ENCODE measurements at places on chromosomes 5 and 9.

DNA sequence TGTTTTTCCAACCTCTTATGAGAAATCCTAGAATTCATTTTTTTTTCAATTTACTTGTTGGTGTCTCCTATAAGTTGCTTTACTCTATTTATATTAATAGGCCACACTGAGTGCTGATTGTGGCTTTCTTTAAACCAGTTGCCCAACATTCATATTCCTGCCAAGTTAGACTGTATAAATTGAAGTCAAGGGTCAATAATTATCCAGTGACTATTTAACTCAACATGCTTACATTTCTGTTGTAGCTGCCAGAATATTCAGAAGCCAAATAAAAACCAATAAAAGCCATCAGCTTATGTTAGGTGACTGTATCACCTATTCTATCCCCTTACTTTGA, 169.0 kb downstream of the PTPRD start:
- DNase-seq, result no peak

- DNase-seq, result no peak
These were observed 219.2 kb downstream of the AGTPBP1 start for GRCh38 chr9:85522459-85523092.

GRCh38 chr5:116176121-116176520, 91.3 kb downstream of the COMMD10 start:
- DNase-seq, result no peak

GRCh38 chr9:125759764-125760129, 12.6 kb downstream of the PBX3 start:
- no peak for DNase-seq

DNA sequence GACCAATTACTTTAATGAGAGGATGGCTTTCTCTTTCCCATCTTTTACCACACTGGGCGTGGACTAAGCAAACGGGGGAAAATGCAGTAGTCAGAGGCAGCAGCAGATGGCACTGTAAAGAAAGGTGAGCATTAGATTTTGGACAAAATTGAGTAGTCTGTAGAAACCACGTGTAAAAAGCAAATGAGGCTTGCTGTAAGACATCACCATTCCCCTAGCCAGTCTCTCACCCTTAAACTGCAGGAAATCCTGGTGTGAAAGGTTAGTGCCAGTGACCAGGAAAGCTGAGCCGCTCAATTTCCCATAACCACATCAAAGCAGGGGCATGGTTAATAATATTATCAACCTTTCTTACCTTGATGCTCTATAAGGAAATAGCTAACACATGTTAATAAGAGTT, 31.8 kb downstream of the SPATA31C2 start:
- DNase-seq, result no peak

DNA sequence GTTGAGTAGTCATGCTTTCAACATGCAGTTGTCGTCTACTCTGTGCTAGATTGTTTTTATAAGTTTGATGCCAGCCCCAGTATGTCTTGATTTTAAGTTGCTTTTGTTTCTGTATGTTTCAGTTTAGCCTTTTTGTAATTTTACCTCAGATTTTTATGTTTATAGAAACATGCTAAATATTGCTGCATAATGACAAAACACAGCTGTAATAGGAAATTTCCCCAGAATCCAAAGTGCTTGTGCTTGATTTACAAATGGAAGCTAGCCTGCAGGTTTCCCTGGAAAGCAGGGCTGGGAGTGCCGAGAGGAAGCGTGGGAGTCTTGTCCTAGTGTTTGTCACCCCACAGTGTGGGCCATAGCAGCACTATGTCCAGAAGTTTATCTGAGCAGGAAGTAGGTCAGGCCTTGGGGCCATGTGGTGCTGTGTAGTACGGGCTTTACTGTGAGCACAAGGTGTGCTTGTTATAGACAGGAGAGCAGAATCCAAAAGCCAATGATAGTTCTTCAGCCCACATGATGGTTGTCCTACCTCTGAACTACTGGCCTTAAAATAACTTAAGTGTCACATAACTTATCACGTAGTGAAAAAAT, 100.0 kb upstream of the NREP start:
- DNase-seq, result no peak

DNA sequence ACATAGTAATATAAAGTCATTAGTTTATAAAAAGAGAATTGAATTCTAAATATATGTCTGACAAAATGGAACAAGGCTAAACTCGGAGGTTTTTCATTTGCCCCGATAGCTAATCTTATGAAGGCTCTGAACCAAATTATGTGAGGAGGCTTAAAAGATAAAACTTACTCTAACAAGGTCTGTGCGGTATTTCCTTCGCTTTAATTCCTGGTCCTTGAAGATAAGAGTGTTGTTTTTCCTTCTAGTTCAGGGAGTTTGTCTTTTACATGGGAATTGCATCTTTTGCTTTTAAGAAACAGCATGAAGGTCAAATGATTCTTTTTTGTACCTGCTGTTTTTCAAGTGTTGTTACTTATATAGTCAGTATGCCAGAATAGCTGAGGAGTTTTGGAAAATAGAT, 68.2 kb downstream of the UBE2QL1 start:
- no peak for DNase-seq
